ENCODE measurements at places on chromosomes 12 and 14.
A peak's percentile ranks its signal among the peaks of the same experiment; 100 is the strongest.

DNA sequence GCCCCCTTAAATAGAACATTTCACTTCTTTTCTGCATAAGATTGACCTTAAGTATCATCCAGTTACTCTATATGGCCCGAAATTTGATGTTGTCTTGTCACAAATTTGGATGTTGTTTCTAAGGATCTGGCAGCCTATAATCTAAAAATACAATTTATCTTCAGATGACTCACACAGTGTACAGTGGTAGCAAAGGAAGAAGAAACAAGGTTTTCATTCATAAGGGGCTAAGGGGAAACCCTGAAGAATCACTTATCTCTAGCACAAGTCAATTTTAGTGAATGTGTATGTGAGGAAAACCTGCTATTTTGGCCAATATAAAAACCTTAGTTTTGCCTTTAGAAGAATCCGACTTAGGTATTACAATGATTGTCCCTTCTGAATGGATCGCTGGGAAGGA lies 606.3 kb upstream of the LRFN5 start:
- no peak for DNase-seq

GRCh38 chr12:106941481-106942156 lies 14.1 kb upstream of the TMEM263 start:
- no peak for DNase-seq

DNA sequence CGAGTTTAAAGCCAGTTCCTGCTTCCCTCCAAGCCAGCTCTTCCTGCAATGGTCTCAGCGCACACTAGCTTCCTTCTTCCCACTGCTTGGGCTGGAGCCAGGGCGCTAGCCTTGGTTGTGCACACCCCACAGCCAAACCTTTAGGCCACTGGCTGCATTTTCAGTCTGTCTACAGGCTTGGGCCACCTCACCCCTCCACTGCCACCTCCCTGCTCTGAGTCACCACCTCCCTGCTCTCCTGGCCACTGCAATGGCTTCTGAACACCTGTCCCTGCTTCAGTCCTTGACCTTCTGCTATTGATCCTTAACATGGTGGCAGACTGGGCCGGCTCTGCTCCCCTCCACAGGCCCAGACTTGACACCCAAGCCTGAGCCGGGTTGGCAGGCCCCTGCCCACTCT lies 151.1 kb downstream of the RBM19 start:
- no peak for DNase-seq

GRCh38 chr14:101367421-101368261 lies 193.7 kb upstream of the DIO3 start:
- no peak for DNase-seq

DNA sequence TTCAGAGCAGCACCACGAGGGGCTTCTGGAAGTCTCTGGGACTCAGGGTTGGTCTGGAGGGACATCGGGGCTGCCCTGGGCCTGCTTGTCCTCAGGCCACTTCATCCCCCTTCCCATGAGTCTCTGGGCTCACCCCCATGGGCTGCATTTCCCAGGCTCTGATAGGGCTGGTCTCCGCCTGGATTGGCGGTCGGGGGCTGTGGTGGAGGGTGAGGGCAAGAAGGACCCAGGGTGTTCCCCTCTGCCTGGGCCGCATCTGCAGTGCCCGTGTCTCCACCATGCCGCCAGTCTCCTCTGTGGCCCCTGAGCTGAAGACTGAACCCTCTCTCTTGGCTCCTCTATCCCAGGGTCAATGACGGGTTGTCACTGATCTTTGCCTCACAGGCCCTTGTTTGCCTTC lies 242.1 kb downstream of the ADGRD1 start:
- no peak for DNase-seq

DNA sequence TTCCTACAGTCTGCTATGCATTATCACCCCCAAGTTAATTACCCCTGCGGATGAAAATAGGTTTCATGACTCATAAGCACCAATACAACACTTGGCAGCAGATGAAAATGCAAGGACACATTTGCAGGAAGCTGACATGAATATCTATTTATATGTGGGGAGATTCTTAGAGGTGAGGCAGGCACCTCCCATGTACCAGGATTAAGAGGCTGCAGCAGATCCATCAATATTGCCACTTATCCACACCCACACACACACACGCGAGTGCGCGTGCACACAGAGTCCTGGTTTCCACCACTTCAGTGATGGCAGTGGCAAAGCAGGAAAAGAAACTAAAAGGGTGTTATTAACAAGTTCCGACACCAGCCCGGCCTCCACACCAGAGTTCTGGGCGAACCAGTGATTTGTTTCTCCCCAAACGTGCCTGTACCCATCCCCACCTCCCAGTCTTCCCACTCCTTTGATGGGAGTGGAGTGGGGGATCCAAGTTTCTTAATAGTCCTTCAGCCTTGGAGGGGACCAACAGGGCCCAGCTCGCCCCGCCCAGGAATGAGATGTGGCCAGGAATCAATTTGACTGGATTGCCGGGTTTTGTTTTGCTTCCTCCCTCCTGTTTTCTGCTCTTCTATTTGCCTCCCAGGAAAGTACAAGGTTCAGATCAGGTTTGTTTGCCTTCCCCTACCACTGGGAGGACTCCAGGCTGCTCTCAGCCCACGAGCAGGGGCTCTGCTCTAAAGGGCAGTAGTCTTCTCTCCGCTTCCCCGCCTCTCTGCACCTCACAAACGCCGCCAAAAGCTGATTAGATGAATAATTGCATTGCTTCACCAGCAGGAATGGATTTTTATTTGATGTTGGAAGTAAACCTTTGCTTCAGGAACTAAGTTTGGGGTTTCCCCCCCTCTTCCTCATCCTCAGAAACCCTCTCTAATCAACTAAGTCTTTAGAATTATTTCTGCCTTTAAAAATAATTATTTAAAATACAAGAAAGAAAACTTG lies 5.2 kb downstream of the IRF2BPL start:
- no peak for DNase-seq

DNA sequence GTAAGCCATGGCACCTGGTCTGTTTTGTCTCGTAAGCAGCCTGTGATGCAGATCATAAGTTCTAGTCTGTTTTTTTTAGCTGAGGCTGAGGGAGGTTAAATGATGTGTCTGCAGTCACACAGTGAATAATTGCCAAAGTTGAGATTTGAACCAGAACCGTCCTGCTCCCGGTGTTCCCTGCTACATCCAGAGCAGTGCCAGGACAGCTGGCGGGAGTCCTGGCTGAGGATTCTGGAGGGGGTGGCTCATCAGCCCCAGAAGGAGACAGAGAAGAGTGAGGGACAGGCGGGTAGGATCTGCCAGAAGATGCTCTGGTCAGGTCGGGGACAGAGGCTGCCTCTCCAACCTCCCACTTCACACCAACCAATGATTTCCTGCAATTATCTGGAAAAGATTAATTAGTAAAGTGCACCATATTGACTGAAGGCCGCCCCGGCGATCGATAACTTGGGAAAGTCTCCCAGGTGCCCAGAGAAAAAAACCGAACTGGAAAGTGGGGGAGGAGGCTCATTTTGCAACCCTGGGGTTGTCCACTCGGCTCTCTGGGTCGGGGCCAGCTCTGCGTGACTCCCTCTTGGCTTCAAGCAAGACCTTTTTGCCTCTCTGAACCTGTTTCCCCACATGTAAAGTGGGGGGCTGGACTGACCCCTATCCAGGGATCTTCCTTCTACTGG lies 42.1 kb downstream of the MVK start:
- no peak for DNase-seq

DNA sequence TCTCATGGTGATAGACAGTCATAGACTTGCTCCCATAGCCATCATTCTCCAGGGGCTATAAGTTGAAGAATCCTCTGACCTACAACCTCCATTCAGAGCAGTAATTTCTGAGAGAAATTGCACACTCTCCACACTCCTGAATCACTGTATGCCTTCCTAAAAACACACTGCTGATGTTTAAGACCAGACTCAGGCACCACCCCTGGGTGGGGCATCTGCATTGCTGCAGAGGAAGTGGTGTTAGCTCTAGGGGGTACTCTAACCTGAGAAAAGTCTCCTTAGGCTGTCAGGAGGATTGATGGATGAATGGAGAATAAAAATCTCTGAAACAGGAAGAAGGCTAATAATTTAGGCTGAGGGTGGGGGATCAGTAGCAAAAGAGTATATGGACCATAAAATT lies 436.1 kb downstream of the DAD1 start:
- DNase-seq = no peak

DNA sequence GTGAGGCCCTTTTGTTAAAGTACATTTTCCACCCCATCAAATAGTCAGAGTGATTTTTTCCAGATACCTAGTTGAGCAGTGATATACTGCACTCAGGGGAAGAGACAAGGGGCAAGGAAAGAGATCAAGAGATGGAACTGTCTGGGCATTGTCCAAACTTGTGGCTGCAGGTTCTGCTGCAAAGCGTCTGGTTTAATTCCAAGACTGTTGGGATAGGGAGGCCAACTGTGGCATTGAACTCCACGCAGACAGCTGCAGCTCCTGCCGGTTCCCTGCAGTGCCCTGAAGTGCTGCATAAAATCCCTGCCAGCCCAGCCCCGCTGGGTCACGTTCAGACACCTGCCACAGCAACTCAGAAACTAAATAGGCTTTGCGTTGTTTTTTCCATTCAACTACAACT lies 30.5 kb downstream of the RPH3A start:
- DNase-seq = no peak

GRCh38 chr14:64715628-64716412 lies 11.6 kb downstream of the PLEKHG3 start:
- DNase-seq = peak; percentile 87

DNA sequence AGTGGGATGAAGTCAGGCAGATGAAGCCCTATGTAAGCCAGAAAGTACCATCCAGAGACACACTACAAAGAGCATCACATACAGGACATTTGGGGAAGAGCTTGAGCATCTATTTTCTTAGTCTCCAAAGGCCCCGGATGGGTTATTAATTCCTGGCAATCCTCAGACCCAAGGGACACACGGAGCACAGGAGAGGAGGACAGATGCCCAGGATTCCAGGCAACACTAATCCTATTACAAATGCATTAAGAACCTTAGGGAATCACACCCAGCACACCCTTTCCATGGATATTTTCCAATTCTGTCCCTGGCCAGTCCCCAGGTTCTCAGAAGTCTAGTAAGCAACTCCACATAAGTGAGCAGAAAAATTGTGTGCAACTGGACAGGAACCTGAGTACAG lies 65.9 kb downstream of the CMKLR1 start:
- DNase-seq = no peak

DNA sequence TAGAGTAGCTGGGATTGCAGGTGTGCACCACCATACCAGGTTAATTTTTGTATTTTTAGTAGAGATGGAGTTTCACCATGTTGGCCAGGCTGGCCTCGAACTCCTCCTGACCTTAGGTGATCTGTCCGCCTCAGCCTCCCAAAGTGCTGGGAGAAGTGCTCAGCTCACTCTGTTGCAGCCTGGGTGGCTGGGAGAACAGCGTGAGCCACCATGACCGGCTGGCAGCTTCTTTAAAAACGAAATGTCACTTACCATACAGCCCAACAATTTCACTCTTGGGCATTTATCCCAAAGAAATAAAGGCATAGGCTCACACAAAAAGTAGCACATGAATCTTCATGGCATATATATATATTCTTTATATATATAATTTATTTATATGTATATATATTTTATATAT lies 4.7 kb upstream of the CFAP73 start:
- no peak for DNase-seq

DNA sequence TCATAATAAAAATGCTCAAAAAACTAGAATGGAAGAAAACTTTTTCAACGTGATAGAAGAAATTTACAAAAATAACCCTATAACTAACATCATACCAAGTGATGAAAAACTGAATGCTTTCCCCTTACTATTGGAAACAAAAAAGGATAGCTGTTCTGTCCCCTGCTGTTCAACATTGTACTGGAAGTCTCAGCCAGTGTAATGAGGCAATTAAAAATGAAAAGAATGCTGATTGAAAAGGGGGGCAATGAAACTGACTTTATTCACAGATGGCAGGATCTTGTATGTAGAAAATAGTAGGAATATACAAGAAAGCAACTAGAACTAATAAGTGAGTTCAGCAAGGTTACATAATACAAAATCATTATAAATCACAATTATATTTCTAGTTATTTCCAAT lies 337.9 kb upstream of the KITLG start:
- DNase-seq = no peak

- peak; percentile 70 for DNase-seq
Measured at GRCh38 chr12:123115409-123116121, 35.3 kb downstream of the PITPNM2 start.

DNA sequence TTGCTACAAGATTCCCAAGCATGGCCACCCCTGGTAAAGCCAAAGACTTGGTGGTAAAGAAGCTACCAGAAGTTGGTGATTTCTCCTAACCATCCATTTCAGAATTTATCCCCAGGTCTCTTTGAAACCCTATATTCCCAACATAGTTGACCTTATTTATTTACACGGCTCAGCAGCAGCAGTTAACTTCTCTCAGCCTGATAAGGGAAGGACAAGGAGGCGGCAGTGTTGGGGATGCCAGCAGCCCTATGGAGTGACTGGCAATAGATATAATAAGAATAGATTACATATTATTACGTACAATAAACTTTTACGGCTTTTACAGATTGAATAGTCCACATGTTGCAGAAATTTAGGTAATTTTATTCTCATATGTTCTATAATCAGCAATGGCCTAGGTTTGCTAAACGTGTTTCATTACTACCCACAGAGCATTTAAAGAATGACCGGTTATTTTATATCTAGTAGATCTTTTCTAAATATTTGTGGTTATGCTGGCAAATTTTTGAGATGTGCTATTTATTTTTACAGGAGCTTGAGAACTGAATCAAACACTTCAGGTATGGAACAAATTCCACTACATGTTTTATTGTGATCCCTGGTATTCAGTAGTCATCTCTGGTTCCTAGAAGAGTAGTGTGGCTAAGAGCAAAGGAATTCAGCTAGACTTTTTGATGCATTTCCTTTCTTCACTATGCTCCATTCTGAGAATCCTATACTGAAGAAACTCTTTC lies 19.8 kb upstream of the PALS1 start:
- DNase-seq = no peak

GRCh38 chr14:76930549-76930948 lies 98.0 kb downstream of the IRF2BPL start:
- no peak for DNase-seq

Data from globus pallidus (tissue), 1 donor.